ENCODE measurements at places on chromosomes 5 and 9. TPM values are rescaled to one million over a fixed set of nuclear protein-coding genes. Genes with fewer than 3 reads are reported as not detected.

GRCh38 chr5:78887384-78888118 lies 97.6 kb downstream of the ARSB start:
- no peak for DNase-seq

- no peak for DNase-seq
These were observed 19.1 kb upstream of the LMNB1 start for GRCh38 chr5:126757713-126758357.

- no peak for DNase-seq
These were observed 379.5 kb downstream of the NFIB start for GRCh38 chr9:13934416-13934815.

The PKD2L2 gene
- total RNA-seq = not detected

- no peak for DNase-seq
These were observed 22.0 kb upstream of the PTBP3 start for GRCh38 chr9:112355427-112355897.

DNA sequence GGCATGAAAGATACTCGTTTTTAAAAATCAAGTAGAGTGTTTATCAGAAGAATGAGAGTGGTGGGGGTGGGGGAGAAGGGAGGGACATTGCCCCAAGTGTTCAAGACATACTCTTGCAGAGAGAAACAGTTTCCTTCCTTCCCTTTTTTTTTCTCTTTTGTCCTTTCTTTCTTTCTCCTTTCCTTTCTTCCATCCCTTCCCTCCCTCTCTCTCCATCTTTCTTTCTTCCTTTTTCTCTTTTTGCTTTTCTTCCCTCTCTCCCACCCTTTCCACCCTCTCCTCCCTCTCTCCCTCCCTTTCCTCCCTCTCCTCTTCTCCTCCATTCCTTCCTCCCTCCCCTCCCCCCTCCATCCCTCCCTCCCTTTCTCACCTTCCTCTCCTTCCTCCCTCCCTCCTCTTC lies 478.3 kb upstream of the EDIL3 start:
- DNase-seq = no peak

The SLCO6A1 gene
- not detected for total RNA-seq

GRCh38 chr9:100220936-100221335 lies 121.9 kb downstream of the INVS start:
- no peak for DNase-seq

DNA sequence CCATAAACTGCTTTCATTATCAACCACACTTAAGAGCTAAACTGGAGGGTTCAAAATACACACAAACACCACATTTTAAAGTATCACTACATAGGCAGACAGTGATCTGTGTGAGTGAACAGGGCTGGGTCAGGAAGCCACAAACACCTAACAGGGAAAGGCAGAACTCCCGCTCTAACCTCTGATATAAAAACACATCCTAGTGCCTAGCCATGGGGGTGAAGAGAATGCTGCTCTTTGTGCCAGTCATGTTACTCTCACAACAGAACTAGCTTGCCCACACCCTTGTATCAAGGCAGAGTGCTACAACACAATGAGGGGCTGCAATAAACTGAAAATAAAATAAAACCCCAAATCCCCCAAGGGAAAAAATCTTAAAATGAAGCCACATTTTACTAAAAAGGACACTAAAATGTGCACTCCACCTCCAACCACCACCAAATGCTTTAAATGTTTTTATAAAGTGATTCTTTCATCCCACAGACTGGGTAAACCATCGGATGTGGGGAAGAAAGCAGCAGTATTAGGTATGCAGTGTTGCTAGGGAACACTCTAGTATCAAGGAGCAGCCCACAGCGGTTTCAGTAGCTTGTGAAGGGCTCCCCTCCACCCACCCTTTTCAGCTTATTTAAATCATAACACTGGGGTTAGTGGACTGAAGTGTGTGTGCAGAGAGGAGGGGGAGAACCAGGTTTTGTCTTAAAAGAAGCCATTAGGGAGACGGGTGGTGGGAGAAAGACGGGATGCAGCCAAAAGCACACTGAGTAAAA lies 64.5 kb downstream of the TMEM161B start:
- no peak for DNase-seq

GRCh38 chr9:8447601-8448000 lies 648.0 kb upstream of the DMAC1 start:
- no peak for DNase-seq

The CYLC2 gene
- total RNA-seq = not detected

The TAF1L gene
- total RNA-seq = not detected

The N4BP3 gene
- 3.1 TPM for total RNA-seq

- DNase-seq = no peak
These were observed 45.5 kb upstream of the LARP1 start for GRCh38 chr5:154709368-154710305.

GRCh38 chr5:35198075-35198474 lies 32.2 kb downstream of the PRLR start:
- DNase-seq = no peak

The CDC42SE2 gene
- total RNA-seq = 32.9 TPM

DNA sequence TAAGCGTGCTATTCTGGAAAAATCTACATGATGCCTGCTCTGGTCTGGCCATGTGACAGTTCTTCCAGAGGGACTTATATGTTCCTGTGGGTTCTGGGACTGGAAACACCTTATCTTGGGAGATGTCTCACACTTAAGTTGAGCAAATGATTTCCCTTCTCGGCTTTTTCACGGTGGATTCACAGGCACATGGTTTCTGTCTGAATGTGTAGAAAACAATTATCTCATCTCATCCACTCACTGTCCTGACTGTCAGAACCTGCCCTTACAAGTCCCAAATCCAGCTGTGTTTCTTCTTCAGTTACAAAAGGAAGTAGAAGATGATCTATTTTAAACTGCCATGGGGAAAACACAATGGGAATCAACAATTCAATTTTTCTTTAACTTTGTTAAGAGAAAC lies 184.0 kb downstream of the SYK start:
- no peak for DNase-seq

The PSAT1 gene
- total RNA-seq = 46.1 TPM

The SMC5 gene
- 46.7 TPM for total RNA-seq

DNA sequence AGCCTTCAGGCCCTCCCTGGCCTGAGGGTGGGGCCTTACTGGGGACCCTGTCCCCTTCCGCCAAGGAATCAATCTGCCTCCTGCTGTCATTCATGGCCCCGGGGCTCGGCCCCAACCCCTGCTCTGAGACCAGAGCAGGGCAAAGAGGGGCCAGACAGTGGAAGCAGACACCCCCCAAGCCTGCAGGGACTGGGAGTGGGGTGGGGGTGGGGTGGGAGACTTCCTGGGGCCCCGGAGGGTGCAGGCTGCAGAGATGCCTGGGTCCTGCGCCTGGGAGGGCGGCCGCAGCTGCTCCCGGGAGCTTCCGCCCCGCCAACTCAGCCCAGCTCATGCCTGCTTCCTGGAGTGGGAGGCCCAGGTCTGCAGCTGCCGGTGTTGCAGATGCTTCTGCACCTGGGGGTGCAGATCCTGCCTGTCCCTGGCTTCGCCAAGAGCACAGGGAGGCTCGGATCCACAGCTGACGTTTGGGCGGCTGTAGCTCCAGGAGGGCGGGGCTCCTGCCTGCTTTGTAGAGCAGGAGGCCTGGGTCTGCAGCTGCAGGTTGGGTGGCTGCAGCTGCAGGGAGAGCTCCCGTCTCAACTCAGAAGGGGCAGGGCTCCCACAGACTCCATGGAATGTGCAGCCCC lies 6.2 kb downstream of the KIF4B start:
- DNase-seq = no peak

DNA sequence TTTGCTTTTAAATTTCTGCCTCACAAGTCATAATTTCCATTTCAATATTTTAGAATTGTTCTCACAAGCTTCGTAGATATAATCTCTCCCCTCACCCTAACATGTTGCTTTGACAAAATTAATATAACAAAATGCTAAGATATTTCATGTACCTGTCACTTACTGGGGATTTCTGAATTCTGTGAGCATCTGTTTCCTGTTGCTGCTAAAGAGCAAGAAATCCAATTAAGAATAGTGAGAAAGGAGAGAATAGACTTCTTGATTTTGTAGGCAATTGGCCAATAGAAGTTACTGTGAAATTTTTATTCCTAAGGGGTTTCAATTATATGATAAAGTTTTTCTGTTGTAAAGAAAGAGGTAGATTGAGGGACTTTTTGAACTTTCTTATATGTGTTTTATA lies 796.5 kb upstream of the ARRDC3 start:
- DNase-seq = no peak

The SOX30 gene
- 0.23 TPM for total RNA-seq

- DNase-seq = no peak
These were observed 202.8 kb downstream of the CCDC171 start for GRCh38 chr9:15755660-15756059.

- DNase-seq = no peak
These were observed 114.2 kb downstream of the GOLPH3 start for GRCh38 chr5:32059761-32060530.

DNA sequence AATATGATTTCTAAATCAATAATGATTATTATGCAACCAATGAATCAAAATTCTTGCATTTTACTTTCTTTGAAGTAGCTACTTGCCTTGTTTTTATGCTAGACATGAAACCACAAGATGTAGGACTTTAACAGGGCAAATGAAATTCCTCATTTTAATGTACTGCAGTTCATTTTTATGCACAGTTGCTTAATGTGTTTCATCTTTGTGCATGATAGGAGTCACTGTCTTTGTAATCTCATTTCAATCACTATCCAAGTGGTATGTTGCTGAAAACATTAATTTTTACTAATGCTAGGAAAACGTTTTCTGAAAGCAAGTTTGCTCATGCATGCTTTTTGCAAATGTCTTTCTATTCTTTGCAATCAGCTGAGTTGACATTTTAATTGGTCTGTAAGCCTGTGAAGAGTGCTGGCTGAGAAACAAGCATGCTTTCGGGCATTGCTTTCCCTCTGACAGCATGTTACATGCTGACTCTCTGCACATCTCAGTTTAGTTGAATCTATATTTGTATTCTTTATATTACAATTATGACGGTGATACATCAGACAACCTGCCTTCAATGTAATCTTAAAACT lies 535.0 kb upstream of the CDH18 start:
- DNase-seq = no peak

DNA sequence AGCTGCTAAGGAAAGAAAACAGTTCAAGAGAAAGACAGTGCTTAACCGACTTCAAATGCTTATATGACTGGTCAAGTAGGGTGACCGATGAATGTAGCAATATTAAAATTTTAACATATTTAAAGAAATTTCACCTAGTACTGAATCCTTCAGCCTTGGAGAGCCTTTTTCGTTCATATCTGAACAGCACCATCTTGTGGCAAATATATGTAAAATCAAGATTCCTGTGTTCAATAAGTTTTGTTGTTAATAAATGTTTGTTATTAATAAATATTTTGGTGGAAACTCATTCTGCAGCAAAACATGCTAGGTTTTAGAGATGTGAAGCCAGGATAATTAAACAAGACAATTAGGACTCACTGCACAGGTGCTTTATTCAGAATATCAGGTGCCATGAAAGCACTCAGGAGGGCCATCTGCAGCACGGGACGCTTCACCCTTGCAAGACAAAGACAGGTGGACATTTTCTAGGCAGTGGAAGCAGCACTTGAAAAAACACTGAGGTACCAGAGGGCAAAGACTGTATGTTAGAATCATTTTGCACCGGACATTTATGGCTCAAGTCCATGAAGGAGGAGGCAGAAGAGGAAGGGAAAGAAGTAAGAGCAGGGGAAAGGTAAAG lies 15.6 kb downstream of the TICAM2 start:
- DNase-seq = no peak

DNA sequence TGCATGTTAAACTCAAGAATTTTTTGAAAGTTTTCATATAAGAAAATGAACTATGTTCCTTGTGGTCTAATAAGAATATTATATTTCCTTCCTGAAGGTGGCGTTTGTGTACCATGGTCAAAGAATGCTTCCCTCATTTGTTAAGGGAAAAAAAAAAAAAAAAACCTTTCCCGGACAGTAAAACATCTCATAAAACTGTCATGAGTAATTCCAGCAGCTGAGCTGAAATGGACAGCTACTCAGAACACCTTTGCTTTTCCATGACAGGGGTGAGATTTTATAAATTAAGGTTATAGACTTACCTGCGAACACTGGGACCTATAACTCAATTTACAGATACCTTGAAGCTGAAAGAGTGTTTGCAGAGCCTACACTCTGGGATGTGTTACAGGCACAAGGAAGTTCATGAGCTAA lies 113.2 kb upstream of the RANBP3L start:
- no peak for DNase-seq

All from epithelial cell of proximal tubule (primary cell).